ENCODE measurements at places on chromosomes 13 and 19.

DNA sequence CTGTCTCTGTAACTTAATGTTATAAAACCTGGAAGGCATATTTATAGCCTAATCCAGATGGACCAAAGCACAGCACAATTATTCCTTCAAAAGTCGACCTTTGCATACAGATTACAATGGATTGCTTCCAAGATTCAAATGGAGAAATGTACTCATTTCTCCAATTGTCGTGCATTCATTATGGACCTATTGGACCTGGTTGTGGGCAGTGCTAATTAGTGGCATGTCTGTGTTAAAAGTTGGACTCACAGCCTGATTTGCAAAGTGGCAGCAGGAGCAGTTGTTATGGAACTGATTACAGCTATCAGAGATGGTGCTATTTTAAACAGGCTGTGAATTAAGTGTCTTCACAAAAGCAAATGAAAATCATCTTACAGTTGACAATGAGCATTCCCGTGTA lies 1529.3 kb upstream of the SLC10A2 start:
- no peak for DNase-seq

- DNase-seq = no peak
Observed at GRCh38 chr13:111857846-111858560, 208.9 kb upstream of the SOX1 start.

GRCh38 chr13:102620516-102620915 lies 23.7 kb downstream of the TPP2 start:
- no peak for DNase-seq

- DNase-seq = no peak
Observed at GRCh38 chr13:81184556-81185265, 843.8 kb upstream of the SPRY2 start.

GRCh38 chr19:13981988-13982501 lies 24.1 kb downstream of the RFX1 start:
- no peak for DNase-seq

DNA sequence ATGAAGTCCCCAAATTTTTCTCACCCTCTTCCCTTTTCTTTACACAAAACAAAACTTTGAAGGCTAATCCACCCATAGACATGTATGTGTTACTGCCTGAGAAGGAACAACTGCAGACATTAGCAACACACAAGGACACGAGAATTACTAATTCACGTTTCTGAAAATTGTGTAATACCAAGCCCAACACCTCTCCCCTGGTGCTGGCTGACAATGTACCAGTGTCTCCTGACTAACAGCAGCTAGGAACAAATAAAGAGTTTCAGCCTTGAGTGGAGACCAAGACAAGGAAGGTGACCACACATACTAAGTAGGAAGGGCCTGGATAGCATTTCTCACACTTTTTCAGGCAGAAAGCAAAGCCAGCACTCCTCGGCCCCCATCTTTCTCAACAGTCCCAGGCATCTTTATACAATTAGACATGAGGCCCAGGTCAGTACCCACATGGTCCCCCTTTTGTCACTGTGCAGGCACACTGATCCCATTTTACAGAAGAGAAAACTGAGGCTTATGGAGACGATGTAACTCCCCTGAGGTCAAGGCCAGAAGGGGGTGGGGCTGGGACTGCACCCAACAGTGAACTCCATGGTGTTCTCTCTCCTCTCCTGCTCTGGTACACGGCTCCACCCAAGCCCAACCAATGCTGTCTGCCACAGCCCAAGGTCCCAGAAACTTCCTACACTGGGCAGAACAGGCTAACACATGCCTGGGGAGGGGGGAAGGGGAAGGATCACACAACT lies 8.7 kb downstream of the BRD4 start:
- DNase-seq = no peak

DNA sequence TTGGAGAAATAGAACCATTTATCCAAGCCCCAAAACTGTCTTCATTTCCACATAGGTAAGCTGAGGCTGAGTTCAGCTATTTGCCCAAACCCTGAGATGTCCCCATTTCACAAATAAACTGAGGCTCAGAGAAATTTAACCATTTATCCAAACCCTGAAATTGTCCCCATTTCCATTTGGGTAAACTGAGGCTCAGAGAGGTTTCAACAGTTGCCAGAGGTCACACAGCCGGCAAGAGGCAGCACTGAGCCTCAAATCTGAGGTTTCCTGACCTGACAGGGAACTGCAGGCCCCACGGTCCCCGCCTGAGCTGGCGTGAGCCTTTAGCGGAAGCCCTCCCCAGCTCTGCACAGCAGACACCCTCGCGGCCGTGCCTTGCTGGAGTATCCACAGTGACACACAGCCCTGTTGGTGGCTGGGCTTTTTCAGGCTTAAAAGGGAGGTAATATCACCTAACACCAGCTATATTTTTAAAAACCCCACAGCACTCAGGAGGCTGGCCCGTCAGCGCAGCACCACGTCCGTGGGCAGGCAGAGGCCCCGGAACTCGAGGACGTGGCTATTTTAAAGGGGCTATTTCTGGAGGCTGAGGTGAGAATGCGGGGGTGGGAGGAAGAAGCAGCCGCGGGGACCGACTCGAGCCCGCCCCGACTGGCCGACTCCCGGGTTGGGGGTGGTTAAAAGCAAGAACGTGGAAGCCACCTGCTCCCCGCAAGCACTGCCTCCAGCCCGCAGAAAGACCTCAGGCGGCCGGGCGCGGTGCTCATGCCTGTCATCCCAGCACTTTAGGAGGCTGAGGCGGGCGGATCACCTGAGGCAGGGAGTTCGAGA lies 18.5 kb downstream of the PTPRS start:
- DNase-seq = peak; percentile 77

DNA sequence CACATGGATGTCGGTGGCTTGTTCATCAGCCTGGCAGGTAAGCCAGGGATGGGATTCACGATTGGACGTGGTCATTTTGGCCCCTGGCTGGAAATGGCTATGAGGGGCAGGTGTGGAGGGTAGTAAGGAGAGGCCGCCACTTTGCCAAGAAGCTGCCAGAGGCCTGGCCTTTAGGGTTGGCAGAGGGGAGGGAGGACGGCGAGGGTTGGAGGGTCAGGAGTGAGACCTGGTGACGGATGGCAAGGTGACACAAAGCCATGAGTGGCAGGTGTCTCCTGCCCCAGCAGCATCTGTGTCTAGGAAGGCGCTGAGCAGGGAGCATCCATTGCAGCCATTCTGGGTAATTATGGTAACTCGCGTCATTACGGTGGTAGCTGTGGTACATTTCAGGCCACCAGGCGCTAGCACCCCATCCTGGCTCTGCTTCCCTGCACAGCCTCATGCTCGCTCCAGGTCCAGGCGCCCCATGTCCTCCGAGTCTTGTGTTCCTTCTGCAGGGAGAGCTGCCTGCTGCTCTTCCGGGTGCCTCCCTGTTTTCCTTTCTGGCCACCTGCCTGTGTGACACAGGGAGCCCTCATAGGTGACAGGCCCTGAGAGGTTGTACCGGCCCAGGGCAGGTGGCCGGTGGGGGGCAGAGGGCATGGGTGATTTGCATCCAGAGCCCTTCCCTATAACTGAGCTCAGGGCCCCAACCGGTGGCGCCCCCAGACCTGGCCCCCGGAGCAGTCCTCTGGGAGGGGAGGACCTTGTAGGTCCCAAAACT lies 4.2 kb downstream of the SSBP4 start:
- no peak for DNase-seq

DNA sequence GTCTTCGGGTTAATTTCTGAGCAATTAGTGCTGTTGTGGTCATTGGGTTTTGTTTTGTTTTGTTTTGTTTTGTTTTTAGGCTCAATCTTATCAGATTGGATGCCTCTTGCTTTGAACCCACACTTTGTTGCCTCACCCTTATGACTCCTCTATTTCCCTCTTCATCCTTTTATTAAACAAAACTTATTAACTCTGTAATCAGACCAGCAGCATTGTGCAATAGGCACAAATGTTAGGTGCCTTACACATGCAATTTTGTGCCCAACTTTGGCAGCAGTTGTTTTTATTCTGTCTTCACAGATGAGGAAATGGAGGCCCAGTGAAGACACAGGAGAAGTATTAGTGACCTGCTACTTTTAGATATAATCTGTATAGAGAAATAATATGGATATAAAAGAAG lies 377.7 kb downstream of the KCNRG start:
- no peak for DNase-seq

DNA sequence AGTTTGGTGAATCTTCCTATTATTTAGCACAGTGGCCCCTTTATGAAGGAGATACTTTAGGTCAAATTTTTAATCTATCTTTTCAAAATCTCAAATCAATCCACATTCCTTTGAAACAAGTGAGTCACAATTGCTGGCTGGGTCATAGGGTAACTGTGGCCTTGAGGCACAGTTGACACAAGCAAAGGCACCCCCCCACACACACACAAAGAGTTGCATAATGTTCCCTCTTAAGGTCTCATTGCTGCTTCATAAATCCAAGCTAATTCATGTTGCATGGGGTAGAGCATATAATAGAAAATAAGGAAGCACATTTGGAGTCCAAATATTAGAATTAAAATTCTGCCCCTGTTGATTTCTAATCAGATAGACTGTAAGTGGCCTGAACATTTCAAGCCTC lies 171.5 kb downstream of the DLEU7 start:
- no peak for DNase-seq

DNA sequence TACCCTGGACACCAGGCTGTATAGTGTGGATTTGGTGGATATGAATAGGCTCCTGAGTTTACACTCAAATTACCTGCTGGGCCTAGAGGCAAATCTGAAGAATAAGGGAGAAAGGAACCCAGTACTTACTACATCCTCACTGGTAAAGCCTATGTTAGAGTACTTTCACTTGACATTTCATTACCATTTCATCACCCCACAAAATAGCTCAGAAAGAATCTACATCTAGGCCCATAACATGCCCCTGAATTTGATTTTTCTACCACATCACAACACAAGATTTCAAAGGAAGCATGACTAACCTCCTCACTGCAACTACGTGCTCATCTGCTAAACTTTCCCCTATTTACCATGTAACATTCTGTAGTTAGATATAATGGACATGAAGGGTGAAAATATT lies 43.3 kb downstream of the VWA8 start:
- DNase-seq = no peak

GRCh38 chr19:16591803-16592556 lies 19.8 kb upstream of the SLC35E1 start:
- no peak for DNase-seq

- DNase-seq = no peak
Observed at GRCh38 chr19:28500296-28500695, 712.7 kb downstream of the UQCRFS1 start.

All from germinal center (tissue), 1 donor.